ENCODE measurements at places on chromosomes 12 and 14.

- no peak for DNase-seq
These were observed 308.7 kb downstream of the RPAP3 start for GRCh38 chr12:47396902-47397663.

GRCh38 chr12:106273491-106273890 lies 25.7 kb upstream of the CKAP4 start:
- no peak for DNase-seq

DNA sequence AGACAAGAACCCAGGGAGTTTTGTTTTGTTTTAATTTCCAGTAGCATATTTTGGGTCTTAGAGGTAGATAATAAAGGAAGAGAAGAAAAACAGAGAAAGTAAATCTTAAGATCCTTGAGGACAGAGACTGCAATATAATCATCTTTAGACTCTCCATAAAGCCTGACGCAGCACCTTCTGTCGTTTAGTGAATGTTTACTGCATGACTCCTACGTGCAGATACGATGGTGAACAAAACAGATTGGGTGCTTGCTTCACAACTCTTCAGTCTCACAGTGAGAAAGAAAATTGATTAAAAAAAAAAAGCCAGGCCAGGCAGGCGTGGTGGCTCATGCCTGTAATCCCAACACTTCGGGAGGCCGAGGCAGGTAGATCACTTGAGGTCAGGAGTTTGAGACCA lies 86.9 kb downstream of the STON2 start:
- DNase-seq, result no peak

- no peak for DNase-seq
These were observed 261.5 kb upstream of the CCDC196 start for GRCh38 chr14:66224492-66225178.

DNA sequence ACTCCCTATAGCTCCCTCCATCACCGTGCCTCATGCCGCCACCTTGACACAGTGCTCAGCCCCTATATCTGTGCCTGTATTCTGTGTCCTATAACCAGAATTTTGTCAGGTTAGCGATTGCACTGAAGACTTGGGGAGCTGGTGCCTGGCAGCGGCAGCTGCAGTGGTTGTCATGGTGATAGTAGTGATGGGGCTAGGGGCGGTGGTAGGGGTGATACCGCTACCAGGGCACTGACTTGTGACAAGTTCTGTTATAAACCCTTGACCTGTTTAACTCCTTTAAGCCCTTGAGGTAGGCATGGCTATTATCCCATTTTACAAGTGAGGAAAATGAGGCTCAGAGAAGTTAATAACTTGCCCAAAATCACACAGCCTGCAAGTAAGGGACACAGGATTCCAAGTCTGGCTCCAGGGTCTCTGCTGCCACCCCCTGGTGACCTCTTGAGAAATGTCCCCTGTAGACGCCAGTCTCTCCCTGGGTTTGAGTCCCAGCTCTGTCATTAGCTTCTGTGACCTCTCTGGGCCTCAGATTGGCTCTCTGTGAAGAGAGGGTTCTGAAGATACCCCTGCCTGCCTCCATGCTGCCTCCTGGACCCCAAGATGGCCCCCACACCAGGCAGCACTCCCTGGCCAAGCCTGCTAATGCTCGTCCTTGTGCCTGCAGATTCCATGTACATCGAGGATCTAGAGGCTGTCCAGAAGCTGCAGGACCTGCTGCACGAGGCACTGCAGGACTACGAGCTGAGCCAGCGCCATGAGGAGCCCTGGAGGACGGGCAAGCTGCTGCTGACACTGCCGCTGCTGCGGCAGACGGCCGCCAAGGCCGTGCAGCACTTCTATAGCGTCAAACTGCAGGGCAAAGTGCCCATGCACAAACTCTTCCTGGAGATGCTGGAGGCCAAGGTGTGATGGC lies 121.9 kb downstream of the ESRRB start:
- DNase-seq, result no peak

- DNase-seq, result no peak
These were observed 233.6 kb upstream of the E2F7 start for GRCh38 chr12:77299001-77299400.

DNA sequence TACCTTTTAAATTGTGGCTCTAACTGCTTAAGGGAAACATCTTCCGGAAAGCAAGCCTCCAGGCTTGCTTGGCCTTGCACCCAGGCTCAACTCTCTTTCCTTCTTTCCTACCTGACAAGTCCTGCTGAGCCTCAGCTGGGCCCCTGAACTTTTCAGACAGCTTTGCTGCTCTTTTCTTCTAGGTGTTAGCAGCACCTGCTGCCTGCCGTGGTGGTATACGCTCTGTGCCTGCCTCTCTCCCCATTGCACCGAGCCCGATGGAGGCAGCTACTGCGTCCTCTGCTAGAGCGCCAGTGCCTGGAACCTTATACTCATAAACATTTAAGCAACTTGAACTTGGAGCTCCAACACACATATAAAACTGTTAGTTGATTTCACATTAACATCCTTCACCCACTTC lies 195.7 kb downstream of the ANO6 start:
- DNase-seq, result no peak

DNA sequence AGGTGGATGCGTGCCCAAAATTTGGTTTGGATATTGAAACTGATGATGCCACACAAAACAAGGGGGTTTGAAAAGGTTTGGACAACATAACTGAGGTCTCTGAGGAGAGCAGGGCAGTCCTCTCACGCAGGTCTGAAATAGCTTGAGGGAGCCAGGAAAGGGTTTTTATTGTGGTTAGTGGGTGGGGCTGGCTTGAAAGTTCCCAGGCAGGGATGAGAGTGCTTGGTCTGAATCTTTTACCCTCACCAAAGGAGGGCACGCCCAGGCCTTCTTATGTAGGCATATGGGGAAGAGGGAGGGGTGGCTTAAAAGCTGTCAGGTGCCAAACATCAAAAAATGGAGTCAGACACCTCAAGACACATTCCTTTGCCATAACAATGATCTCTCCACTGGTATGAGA lies 493.1 kb upstream of the CCDC196 start:
- no peak for DNase-seq

- DNase-seq, result no peak
These were observed 10.8 kb upstream of the CMA1 start for GRCh38 chr14:24518851-24519250.

- no peak for DNase-seq
These were observed 83.7 kb downstream of the TMEM30B start for GRCh38 chr14:61197416-61197815.

DNA sequence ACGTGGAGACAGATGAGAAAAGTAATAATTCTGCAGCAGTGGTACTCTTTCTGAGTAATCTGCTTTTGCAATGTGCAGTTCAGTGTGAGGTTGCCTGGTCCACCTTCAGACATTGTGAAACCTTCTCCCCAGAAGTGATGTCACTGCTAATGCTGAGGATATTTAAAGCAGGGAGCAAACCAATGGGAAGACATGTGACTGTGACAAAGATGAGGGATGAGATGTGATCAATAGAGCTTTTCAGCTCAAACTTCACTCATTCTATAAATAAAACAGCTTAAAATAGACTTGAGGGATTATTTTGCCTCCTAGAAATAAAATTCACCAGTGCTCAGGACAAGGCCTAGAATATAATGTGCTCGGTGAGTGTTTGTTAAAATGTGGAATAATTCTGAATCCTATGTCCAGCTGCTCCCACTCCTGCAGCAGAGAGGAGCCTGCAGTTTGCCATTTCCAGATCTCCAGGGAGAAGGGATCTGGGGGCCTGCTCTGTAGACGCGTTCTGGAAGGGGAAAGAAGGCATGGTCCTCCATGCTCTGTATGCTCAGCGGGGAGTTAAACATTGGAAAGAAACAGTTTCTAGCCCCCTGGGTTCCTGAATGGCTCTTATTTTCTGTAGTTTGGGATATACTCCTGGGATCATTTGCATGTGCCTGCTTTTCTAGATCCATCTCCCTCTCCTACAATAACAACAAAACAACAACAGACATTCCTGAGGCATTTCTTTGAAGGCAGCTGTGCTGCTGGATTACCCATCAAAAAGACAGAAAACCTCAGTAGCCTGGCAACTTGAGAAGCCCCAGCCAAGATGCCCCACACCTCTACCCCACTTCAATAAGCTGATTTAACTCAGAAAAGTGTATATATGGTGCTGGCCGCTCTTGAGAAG lies 8.9 kb downstream of the SLC7A8 start:
- no peak for DNase-seq

DNA sequence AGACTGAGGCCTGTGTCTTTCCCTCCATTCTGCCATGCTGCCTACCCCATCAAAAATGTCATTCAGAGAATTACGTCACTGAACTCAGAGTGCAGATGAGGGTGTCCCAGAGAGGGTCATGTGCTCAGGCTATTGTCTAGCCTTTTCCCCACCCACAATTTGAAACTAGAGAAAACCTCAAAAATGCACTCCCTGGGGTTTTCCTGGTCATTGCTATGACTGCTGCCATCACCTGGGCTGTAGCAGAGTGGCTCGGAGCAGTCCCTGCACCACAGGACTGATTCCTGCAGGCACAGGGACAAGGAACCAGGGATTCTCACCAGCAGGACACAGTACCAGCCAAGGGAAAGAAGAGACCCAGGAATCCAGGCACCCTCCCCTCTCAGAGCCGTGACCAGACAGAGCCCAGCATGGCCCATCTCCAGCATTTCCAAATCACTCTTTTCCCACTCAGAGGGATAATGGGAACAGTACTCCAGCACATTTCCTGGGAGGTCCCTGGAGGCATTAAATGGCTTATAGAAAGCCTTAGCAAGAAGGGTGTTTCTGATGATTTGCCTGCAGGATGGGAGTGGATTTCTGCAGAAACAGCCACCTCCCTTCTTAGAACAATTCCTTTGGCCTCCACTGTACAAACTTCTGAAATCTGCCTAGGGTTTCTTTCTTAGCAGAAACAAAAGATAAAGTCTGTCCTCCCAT lies 45.9 kb downstream of the VWF start:
- DNase-seq, result no peak

- no peak for DNase-seq
These were observed 219.3 kb upstream of the FLRT2 start for GRCh38 chr14:85310491-85311272.

GRCh38 chr12:66203820-66204219 lies 14.8 kb downstream of the IRAK3 start:
- no peak for DNase-seq
